Fibroblast of upper back skin (primary cell): ENCODE measurements at places on chromosomes 2 and 18.
A peak's percentile ranks its signal among the peaks of the same experiment; 100 is the strongest.

DNA sequence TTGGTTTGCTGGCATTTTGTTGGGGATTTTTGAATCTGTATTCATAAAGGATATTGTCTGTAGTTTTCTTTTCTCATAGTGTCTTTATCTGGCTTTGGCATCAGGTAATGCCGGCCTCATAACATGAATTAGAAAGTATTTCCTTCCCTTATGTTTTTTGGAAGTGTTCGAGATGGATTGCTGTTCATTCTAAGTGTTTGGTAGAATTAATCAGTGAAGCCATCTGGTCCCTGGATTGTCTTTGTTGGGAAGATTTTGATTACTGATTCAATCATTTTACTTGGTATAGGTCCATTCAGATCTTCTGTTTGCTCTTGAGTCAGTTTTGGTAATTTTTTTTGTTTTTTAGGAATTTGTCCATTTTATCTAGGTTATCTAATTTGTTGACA lies 22.3 kb downstream of the KIAA1328 start:
- no peak for DNase-seq

DNA sequence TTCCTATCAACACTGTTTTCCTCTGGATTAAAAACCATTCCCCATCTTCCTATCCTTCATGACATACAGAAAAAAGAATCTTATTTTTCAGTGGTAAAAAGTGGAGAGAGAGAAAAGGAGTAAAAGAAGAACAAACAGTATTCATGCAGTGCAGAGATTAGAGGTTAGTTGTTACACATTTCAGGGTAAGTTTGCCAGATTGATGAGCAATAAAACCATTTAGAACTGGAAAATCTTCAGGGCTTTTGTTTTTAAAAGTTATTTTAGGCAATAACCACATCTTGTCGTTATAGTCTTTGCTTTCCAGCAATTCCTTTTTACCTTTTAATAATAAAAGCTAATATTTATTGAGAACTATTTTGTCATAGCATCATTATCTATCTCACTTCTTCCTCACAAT lies 104.5 kb downstream of the GPD2 start:
- DNase-seq, result peak; percentile 12

DNA sequence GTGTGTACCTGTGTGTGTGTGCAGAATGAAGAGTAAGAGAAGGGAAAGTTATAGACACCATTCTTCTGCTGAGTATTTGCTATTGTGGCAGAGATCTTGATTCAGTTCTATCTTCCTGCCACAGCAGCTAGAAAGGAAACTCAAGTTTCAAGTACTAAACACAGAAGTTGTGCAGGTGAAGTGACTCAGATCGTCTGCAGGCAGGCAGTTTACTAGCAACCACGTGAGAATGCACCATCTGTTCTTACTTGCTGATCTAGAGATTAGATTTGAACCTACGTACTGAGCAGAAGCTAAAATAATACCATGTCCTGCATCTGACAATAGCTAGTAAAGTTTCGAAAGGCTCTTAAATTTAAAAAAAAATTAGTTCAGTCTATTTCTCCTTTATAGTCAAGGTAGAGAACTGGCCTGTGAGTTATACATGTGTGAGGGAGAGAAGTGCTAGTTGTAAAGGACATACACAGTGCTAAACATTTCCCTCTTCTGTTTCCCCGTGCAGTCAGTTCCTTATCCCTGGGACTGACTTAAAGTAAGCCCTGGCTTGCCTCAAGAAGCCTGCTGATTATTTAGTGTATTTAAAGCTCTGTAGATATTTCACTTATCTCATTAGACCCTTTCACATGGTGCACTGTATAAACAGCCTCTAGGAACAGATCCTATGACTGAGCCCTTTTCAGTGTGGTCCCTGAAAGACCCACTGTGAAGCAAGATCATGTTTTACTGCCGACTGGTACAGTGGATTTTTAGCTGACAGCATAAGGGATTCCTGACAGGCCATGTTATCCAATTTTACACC lies 45.0 kb downstream of the SLC38A11 start:
- peak; percentile 43 for DNase-seq

DNA sequence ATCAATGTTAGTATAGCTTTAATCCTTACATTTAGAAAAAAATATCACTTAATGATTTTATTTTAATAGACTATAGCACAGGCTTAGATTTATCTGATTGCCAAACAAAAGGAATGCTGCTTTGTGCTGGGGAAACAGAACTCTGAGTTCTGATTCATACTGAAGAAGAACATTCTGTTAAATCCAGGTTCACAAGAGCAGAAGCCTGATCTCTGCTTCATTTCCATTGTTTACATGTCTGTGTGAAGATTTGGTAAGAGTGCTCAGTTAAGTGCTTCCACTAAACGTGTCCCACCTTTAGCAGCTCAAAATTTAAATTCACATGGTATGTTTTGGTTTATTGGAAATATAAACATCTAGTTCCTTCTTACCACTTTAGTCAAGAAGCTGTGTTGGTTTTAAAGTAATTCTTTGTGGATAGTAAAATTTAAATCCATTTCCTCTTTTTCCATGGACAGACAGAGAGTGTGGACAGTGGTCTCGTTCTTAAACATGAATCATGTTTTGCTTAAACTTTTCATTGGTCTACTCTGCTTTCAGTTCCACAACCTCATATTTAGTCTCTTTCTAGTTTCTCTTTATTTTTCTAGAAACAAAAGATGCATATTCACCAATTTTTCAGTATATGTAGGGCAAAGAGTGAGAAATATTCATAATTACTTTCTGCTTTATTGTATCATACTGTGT lies 59.1 kb downstream of the NYAP2 start:
- DNase-seq, result no peak

- DNase-seq, result peak; percentile 31
Measured at GRCh38 chr2:22481486-22482259, 903.3 kb upstream of the KLHL29 start.

- no peak for DNase-seq
Measured at GRCh38 chr2:59083075-59083828, 842.1 kb upstream of the FANCL start.

DNA sequence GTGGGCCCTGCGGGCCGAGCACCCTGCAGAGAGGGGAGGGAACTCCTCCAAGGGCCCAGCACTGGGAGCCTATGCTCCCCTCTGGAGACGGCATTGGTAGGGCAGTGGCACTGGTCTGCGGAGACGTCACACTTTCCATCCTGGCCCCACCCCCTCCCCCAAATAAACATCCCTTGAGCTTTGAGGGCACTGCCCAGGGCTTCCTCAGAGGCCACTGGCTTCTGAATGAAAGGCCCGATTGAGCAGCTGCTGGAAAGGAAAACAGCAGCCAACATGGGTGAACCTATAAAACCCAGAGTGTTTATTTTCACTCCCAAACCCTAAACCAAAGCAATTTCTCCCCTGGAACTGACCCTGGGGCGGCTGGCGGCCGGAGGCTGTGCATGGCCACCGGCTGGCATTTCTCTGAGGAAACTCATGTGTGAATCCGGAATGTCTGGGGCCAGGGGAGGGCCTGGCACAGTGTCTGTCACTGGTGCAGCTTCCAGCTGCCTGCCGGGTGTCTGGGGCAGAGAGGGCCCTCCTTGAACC lies 138.9 kb downstream of the DYSF start:
- no peak for DNase-seq

GRCh38 chr2:13230221-13230620 lies 513.5 kb downstream of the TRIB2 start:
- peak; percentile 10 for DNase-seq

- DNase-seq, result no peak
Measured at GRCh38 chr2:169081551-169081950, 12.2 kb downstream of the DHRS9 start.

DNA sequence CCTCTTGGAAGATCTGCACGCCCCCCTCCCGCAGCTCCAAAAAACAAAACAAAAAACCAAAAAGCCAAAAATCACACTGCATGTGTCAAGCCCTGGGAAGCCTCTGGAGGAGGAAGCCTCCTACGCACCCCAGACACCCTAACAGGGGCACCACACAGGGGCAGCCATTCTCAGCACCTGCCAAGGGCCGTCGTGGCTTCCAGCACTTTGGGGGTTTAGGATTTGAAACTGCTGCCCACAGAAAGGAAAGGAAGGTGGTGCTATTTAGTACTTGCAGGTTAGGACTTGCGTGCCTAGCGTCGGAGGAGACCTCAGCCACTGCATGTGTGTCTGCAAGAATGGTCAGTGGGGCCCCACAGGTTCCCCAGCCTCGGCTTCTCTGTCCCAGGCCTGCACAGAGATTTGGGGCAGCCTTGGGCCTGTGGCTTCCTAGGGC lies 419 bp upstream of the GPR55 start:
- no peak for DNase-seq

DNA sequence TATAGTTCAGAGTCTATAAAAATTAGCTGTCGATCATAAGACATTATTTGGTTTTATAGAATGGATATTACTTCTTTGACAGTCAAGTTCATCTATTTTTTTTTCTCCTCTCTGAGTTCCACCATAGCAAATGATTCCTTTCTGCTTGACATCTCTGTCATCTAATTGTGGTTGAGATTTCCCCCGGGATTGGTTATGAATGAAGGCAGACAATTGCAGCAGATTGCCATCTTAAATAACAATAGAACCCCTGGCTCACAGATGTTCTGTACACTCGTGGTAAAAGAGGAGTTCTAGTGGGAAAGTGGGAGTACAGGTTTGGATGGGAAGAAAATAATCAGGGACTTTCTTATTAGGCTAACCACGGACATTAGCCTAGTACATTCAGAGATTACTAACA lies 292.1 kb upstream of the NRXN1 start:
- DNase-seq, result no peak

- DNase-seq, result peak; percentile 10
Measured at GRCh38 chr2:137888845-137889244, 75.4 kb upstream of the HNMT start.

GRCh38 chr2:126942427-126943203 lies 43.9 kb downstream of the TEX51 start:
- DNase-seq, result no peak

DNA sequence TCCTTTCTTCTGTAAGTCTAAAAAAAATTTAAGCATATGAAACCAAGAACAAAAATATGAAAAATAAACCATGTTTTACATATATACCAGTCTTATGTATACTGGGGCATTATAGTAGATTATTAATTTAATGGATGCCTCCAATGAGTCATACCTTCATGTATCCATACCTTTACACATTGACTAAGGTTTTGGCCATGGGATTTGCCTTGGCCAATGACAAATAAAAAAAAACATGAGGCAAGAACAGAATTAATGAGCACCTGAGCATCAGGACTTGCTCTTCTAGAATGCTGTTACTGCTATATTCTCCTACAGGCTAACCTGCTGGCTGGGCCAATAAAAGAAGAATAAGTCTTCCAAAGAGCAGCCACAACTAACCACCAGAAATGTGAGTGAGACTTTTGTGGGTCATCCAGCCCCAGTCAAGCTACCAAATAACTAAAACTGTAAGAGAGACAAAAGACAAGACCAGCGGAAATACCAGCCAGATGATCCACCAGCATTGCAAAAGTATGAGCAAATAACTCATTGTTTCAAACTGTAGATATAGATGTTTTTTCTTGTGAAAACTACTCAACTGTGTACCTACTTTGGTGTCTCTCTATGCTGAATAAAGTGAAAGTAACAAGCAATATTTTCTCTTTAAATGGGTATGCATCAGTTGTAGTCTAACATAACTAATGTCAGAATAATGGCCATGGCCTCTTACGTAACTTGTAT lies 749.6 kb upstream of the VRK2 start:
- no peak for DNase-seq

GRCh38 chr2:240463274-240463865 lies 27.9 kb downstream of the GPC1 start:
- DNase-seq, result no peak

GRCh38 chr18:62500966-62501591 lies 21.7 kb upstream of the ZCCHC2 start:
- no peak for DNase-seq

GRCh38 chr2:163077241-163077640 lies 238.7 kb upstream of the KCNH7 start:
- DNase-seq, result no peak

DNA sequence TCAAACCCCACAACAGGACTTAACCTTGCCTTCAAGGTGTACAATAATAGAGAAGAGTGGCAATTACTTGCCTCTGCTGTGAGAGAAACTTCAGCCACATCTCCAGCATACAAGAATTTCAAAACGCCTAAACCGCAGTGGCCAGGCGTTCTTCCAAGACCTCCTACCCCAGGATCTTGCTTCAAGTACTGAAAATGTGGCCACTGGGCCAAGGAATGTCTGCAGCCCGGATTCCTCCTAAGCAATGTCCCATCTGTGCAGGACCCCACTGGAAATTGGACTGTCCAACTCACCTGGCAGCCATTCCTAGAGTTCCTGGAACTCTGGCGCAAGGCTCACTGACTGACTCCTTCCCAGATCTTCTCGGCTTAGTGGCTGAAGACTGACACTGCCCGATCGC lies 2.8 kb upstream of the CYB5A start:
- peak; percentile 28 for DNase-seq

DNA sequence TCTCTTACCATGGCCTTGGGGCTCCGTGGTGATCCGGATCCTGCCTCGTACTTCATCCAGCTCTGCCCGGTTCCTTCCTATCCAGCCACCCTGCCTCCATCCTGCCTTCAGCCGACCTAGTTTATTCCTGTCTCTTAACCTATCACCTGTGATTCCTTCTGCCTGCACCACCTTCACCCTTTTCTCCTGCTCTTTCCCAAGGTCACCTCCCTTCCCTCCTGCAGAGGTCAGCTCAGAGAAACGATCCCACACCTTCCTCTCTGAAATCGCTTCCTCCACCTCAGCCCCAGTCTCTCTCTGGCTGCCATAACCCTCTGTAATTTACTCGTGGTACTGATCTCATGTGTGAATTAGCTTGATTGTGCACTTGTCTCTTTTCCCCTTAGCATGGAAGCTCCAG lies 23.5 kb upstream of the LAPTM4A start:
- no peak for DNase-seq

GRCh38 chr2:216465579-216466195 lies 33.0 kb upstream of the RPL37A start:
- DNase-seq, result no peak

DNA sequence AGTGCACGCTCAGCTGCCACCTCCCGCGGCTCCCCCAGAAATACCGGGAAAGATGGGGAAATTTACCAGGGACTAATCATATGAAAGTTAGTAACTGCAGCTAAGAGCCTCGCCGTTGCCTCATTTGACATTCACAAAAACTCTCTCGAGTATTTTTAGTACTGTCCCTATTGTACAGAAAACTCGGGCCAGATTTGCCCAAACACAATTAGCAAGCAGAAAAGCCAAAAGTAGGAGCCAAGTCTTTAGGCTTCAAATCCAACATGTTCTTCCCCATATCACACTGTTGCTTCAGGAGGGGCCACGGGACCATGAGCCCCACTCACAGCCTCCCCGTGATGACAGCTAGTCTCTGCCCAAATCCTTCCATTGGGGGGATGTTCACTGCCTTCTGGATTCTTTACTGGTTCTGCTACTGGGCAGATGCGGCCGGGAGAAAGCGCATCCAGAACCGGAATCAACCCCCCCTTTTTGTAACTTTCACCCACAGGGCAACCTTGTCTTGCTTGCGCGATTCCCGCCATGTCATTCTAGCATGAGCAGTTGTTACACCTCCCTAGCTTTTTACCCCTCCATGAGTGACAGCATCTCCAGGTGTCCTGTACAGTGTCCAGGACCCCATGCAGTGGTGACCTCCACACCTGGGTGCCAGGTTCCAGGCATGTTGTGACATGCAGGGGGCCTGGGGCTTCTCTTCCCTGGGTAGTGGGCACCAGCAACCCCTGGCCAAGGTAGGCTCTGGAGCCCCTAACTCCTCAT lies 35.2 kb downstream of the CENPO start:
- no peak for DNase-seq

GRCh38 chr2:162067596-162067995 lies 6.4 kb downstream of the DPP4 start:
- DNase-seq, result no peak
